Heart left ventricle (tissue), 16 donors: ENCODE measurements at places on chromosomes 3 and 15. TPM values are rescaled to one million over a fixed set of nuclear protein-coding genes. Genes with fewer than 3 reads are reported as not detected.

NUP210 gene
- 9.7 TPM for total RNA-seq

CRYGS gene
- 0.62 TPM for total RNA-seq

UPK1B gene
- not detected for total RNA-seq

AMT gene
- 28.6 TPM for total RNA-seq

XIRP1 gene
- 530 TPM for total RNA-seq

NR2E3 gene
- total RNA-seq = not detected

MAP6D1 gene
- 1.6 TPM for total RNA-seq

GPR15 gene
- not detected for total RNA-seq

EOMES gene
- total RNA-seq = 0.16 TPM

SCAANT1 gene
- total RNA-seq = not detected

VWA5B2 gene
- total RNA-seq = not detected
